Substantia nigra (tissue), 51 donors: ENCODE measurements at places on chromosomes 5 and 9.

- DNase-seq, result no peak
These were observed 5.9 kb upstream of the NFIL3 start for GRCh38 chr9:91429501-91429900.

DNA sequence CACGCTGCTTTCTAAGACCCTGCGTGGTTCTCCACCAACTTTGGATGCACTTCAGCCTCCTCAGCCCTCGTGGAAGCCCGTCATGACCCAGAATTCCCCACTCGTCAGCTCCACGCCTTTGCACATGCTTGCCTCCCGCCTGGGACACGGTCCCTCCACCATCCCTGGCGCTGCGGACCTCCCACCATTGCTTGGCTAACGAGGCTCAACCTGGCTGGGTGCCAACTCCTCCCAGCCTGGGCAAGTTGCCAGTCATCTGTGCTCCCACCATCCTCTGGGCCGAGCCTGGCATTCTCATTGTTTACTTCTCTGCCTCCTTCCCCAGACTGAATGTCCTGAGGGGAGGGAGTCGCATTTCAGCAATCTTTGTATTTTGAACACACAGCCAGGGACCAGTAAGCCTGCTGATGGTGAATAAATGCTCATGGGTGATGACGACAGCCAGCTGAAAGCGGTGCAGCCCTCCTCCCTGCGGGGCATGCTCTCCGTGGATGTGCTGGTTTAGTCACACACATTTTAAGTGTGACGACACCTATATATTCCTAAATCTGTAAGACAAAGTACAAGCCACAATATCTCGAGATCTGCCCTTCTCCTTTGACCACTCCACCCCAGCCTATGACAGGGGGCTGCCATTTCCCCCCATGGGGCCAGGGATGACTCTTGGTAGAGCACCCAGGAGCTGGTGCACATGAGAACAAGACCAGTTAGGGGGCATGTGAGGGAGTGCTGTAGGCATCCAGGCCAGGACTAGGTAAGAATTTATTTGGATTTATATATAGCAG is 37.6 kb downstream of the ANKRD33B start:
- peak; percentile 75 for DNase-seq

DNA sequence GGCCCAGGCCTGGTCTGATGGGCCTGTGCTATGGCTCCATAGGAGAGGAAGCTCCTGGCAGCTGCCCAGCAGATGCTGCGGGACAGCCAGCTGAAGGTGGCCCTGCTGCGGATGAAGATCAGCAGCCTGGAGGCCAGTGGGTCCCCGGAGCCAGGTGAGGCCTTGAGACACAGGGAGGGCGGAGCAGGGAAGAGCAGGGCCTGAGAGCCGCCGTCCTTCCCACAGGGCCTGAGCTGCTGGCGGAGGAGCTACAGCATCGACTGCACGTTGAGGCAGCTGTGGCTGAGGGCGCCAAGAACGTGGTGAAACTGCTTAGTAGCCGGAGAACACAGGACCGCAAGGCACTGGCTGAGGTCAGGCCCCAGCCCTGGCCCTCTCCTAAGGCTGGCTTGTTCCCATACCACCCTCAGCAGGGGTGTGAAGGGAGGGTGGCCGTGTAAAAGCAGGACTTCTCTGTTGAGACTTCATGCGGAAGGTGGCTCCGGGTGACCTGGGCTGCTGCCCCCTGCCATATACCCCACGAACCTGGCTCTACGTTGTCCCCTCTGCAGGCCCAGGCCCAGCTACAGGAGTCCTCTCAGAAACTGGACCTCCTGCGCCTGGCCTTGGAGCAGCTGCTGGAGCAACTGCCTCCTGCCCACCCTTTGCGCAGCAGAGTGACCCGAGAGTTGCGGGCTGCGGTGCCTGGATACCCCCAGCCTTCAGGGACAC is 4.5 kb downstream of the PKN3 start:
- DNase-seq, result no peak

- DNase-seq, result no peak
These were observed 1.6 kb upstream of the HAPLN1 start for GRCh38 chr5:83721953-83722901.

- no peak for DNase-seq
These were observed 13.3 kb upstream of the WHRN start for GRCh38 chr9:114518599-114519022.

GRCh38 chr5:139982157-139982974 is 60.7 kb downstream of the NRG2 start:
- no peak for DNase-seq

DNA sequence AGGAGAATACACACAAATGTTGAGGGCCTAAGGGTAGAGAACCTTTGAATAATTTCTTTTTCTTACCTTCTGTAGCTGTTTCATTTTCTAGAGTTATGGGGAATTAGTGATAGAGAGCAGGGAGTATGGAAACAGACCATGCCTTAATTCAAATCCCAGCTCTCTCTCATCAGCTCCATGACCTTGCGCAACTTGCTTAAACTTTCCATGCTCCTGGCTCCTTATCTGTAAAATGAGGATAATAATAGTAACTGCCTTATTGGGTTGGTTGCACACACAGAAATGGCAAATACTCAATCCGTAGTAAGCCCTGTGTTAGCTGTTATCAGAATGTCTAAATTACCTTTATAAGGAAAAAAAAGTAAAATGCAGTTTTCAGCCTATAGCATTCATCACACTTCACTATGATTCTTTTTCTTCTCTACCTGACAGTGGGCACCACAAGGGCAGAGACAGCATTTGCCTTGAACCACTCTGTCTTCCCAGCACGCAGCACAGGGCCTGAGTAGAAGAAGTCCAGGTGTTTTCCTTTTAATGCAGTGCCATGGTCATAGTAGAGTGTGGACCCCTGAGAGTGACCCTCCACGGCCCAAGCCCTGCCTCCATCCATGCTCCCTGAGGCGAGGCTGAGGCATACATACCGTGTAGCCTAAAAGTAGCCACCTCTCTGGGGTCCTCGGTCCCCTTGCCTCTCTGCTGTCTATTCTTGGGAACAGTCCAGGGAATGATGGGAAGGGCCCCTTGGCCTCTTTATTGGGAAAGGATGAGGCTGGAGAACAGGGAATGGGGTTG is 17.4 kb downstream of the C5orf15 start:
- no peak for DNase-seq

- no peak for DNase-seq
These were observed 243.8 kb downstream of the BNC2 start for GRCh38 chr9:16626577-16627130.

DNA sequence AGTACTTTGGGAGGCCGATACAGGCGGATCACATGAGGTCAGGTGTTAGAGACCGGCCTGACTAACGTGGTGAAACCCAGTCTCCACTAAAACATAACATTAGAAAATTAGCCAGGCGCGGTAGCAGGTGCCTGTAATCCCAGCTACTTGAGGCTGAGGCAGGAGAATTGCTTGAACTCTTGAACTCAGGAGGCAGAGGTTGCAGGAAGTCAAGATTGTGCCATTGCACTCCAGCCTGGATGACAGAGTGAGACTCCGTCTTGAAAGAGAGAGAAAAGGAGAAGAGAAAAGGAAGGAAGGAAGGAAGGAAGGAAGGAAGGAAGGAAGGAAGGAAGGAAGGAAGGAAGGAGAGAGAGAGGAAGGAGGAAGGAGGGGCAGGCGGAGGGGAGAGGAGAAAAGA is 45.1 kb downstream of the MYO10 start:
- no peak for DNase-seq

DNA sequence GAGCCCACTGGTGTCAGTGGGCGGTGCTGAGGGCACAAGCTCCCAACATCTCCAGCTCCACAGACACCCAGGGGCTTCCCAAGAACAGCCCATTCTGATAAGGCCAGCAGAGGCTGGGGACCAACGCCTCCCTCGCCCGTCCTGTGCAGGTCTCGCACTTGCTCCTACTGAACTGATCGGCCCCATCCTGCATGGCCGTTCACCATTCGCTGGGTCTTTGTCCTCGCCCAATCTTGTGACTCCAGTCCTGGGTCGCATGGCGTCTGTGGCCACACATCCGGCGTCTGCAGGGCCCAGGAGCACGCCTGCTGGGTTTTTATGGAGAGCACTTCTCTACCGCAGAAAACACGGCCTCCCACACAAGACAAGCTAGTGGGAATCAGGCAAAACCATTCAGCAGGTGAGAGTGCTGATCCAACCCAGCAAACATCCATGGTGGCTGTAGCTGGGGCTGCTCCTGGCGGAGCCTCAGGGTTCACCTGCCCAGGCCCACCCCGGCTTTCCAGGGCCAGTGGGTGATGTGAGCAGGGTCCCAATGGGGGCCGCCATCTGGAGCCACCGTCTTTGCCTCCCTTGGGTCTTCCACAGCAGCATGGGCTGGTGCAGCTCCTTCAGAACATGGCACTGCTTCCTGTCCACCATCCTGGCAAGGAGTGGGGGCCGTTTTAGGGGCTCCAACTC is 7.4 kb downstream of the LRRC14B start:
- DNase-seq, result no peak

DNA sequence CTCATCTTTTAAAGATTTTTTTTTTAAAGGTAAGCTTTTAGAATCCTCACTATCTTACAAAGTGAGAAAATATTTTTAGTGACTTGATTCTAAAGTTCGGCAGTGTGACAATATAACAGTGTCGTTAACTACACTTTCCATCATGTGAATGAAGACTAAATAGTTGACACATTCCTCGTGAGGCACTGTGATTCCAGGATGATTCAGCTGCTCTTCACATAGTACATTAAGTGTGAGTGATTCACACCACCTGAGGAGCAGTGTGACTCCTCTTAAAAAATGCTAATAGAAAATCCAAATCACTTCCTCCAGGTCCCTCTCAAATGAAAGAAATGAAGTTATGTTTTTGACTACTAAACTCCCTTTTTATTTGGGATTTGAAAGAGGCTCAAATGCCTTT is 589.5 kb downstream of the GABRG2 start:
- no peak for DNase-seq

DNA sequence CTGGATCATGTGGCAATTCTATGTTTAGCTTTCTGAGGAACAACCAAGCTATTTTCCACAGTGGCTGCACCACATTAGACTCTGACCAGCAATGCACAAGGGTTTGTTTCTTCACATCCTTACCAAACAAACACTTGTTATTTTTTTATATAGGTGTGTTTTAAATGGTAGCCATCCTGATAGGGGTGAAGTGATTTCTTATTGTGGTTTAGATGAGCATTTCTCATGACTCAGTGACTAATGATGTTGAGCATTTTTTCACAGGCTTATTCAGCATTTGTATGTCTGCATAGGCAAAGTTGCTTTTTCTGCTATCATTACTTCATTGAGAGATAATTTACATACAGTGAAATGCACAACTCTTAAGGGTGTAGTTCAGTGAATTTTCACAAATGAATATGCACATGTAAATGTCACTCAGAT is 36.0 kb downstream of the ANKRD33B start:
- no peak for DNase-seq

DNA sequence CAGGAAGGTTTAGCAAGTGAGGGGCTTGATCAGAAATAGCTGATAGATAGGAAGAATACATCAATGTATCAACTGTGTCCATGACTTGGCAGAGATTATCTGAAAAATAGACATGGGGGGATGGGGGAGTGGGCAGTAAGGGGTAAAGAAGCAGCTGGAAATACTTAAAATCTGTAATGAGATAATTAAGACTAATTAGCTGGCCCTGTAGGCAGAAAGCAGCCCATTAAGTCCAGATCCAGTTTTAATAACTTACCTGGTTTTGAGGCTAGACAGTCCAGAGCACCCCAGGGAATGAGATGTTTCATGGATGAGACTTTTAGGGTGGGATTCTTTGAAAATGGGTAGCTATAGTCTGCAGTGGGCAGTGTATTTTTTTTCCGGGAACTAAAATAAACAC is 116.9 kb upstream of the TLX3 start:
- DNase-seq, result no peak

GRCh38 chr5:173535976-173536639 is 80.3 kb downstream of the BOD1 start:
- no peak for DNase-seq

DNA sequence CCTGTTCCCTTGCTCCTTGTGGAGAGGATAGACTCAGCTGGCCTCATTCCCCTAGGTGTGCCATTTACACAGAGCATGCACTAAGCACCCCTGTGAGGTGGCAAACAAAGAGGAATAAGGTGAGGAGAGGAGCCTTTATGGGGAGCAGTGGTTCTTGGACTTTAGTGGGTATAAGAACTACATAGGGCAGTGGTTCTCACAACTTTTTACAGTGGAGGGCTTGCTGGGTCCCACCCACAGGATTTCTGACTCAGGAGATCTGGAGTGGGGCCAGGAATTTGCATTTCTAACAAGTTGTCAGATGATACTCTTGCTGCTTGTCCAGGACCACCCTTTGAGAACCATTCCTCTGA is 42.0 kb downstream of the CSF1R start:
- no peak for DNase-seq

DNA sequence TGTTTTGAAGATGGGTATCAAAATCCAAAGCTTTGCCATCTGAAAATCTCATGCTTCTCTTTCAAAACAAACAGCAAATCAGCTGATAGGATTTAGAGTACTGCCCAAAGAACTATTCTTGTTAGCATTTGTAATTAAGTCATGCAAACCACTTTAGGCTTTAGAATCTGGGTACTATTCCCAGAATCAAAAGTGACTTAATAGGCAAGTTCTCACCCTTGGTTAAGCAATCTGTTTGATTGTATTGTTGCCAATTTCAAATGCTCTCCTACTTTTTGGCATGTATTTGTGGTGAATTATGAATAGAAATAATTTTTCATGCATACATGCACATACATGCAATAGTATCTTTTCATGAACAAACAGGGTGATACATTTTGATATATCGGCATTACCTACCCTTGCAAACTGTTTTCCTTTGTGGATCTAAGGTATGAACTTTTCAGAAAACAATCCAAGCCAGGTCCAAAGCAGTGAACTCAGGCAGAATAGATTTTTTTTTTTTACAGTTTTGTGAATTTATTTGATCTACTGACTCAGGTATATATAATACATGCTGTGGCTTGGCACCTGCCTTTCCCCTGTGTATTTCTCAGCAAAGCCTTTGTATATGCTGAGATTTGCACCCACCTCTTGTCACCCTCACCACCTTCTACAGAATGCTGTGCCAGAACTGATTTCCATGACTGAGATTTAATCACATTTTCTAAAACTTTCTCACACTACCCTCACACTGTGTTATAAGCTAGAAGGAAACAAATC is 9.0 kb downstream of the IL33 start:
- no peak for DNase-seq

DNA sequence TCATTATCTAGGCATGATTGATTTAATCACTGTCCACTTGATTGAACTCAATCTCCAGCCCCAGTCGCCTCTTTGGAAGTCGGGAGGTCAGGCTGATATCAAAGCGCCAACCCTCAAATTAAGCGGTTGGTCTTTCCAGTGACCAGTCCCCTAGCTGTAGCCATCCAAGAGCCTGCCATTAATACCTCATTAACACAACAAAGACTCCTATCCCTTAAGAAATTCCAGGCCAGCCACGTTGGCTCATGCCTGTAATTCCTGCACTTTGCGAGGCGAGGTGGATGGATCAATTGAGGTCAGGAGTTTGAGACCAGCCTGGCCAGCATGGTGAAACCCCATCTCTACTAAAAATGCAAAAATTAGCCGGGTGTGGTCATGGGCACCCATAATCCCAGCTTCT is 27.4 kb upstream of the GCNT1 start:
- no peak for DNase-seq
